H4 (cell line): ENCODE measurements at places on chromosomes 4 and X. TPM values are rescaled to one million over a fixed set of nuclear protein-coding genes. Genes with fewer than 3 reads are reported as not detected.

Gene KLHL2
- 12.0 and 13.2 TPM in 2 replicates for total RNA-seq

Gene TRAM1L1
- 7.2 and 12.2 TPM in 2 replicates for total RNA-seq

Gene MAGEA1
- 153 and 209 TPM in 2 replicates for total RNA-seq

Gene KCNIP4
- not detected in 2 replicates for total RNA-seq

Gene F8A2
- total RNA-seq: not detected in 2 replicates

Gene TEC
- 0.06 TPM in 1 of 2 replicates, not detected in the other for total RNA-seq

Gene SYAP1
- total RNA-seq: 17.0 and 21.3 TPM in 2 replicates

Gene ARMCX2
- 1.5 and 5.9 TPM in 2 replicates for total RNA-seq

Gene EDA
- 1.1 and 1.5 TPM in 2 replicates for total RNA-seq

Gene DDIT4L
- 0.53 TPM in 1 of 2 replicates, not detected in the other for total RNA-seq

Gene TLR8
- total RNA-seq: not detected in 2 replicates

Gene VCX
- total RNA-seq: 68.2 and 79.3 TPM in 2 replicates

Gene VCX3A
- 160 and 182 TPM in 2 replicates for total RNA-seq

Gene ATP7A
- total RNA-seq: 10.2 and 13.7 TPM in 2 replicates

Gene PLRG1
- 103 and 117 TPM in 2 replicates for total RNA-seq

Gene SHOX
- 0.08 TPM in 1 of 2 replicates, not detected in the other for total RNA-seq

Gene GRXCR1
- total RNA-seq: not detected in 2 replicates

Gene FAM236A
- total RNA-seq: not detected in 2 replicates

Gene PNCK
- total RNA-seq: 0.70 and 4.4 TPM in 2 replicates

Gene CXCR3
- total RNA-seq: not detected in 2 replicates

Gene NSG1
- 7.5 and 8.9 TPM in 2 replicates for total RNA-seq

Gene UCHL1
- total RNA-seq: 3,870 and 4,075 TPM in 2 replicates

Gene BRS3
- total RNA-seq: not detected in 2 replicates

Gene EDNRA
- total RNA-seq: not detected in 2 replicates

Gene CRMP1
- 33.0 and 37.7 TPM in 2 replicates for total RNA-seq

Gene COPS4
- total RNA-seq: 99.9 and 103 TPM in 2 replicates

Gene MAMLD1
- total RNA-seq: 0.35 and 1.6 TPM in 2 replicates

Gene PPP4R3C
- total RNA-seq: 0.04 and 0.06 TPM in 2 replicates

Gene AMBN
- total RNA-seq: 0.19 TPM in 1 of 2 replicates, not detected in the other

Gene PPP1R2C
- not detected in 2 replicates for total RNA-seq

Gene TTC29
- total RNA-seq: not detected in 2 replicates

Gene SHROOM3
- 2.8 and 3.4 TPM in 2 replicates for total RNA-seq

Gene TBX22
- 0.48 and 0.58 TPM in 2 replicates for total RNA-seq

Gene MAGEA12
- total RNA-seq: 5.5 and 5.7 TPM in 2 replicates
